NCI-H1417 (cell line): ENCODE measurements at places on chromosomes 5 and 9.

DNA sequence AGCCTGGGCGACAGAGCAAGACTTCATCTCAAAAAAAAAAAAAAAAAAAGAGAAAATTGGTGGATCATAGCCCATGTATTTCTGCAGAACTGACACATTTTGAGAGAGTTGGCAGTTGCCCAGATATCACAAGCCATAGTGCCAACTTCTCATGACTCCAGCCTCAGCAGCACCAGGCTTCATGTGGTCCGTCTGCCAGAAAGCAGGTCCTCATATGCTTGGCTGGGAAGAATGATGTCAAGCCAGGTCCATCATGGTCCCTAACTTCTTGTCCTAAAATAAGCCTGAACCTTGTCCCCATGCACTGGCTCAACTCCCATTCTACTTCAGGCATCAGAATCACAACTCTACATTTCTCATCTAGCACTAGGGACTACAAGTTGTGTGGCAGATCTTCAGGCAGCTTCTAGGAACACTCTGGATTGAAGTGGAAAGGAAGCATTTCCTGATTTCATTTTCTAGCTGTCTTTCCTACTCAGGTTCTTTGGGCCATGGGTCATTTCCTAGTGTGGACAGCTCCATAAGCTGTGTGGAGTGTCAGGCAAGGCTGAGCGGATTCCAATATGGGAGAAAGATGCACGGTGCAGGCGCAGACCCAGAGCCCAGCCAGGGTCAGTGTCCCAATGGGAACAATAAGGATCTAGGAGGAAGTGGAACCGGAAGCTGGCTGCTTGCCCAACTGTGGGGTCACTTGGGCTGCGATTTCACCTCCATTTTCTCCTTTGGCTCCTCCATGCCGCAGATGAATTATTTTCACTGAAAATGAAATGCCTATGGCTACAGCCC lies 90.1 kb downstream of the LMNB1 start:
- no peak for DNase-seq

DNA sequence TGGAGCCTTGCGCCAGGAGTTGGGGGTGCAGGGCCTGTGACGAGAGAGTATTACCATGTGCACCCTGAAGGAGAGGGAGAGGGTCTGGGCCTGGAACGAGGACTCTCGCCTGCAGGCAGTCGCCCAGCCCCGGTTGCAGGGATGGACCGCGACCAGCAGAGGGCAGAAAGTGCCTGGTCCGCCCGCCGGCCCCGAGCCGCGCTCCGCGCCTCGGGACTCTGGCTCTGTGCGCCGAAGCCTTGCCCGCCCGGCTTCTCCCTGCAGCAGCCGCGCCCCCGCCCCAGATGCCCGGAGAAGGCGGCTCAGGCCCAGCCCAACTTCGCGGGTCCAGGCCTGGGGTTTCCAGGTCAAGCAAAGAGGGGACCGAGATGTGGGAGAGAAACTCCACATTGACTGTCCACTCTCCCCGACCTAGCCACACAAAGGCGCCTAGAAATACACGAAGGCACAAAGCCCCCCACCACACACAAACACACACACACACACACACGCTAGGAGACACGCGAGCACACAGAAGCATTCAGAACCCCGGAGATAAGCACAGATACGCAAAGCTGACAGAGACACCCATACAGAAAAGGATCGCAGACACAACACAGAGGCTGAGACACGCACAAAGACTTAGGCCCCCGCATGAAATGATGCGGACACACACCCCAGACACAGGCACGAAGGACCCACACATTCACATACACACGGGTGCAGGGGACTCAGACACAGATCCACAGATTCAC lies 2.0 kb upstream of the LMX1B start:
- peak; percentile 16 for DNase-seq

- DNase-seq = no peak
These were observed 173.4 kb upstream of the CDH12 start for GRCh38 chr5:23026252-23027170.

GRCh38 chr5:168653626-168654025 lies 74.5 kb upstream of the PANK3 start:
- DNase-seq = no peak

DNA sequence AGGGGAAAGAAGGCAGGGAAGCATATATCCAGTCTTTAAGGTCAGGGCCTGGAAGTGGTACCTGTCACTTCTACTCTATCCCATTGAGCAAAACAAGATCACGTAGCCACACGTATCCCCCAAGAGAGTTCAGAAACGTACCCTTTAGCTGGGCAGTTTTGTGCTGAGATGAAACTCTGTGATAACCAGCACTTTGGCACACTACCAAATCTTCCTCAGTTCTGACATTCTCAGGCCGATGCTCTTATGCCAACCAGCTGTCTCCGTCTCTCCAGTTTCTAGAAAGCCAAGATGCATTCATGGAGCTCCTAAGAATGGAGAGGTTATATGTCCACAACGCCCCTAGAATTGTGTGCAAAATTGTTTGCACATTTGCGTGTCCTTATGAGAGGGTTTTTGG lies 176.6 kb upstream of the MSX2 start:
- no peak for DNase-seq
